ENCODE measurements at places on chromosomes 4 and X.

DNA sequence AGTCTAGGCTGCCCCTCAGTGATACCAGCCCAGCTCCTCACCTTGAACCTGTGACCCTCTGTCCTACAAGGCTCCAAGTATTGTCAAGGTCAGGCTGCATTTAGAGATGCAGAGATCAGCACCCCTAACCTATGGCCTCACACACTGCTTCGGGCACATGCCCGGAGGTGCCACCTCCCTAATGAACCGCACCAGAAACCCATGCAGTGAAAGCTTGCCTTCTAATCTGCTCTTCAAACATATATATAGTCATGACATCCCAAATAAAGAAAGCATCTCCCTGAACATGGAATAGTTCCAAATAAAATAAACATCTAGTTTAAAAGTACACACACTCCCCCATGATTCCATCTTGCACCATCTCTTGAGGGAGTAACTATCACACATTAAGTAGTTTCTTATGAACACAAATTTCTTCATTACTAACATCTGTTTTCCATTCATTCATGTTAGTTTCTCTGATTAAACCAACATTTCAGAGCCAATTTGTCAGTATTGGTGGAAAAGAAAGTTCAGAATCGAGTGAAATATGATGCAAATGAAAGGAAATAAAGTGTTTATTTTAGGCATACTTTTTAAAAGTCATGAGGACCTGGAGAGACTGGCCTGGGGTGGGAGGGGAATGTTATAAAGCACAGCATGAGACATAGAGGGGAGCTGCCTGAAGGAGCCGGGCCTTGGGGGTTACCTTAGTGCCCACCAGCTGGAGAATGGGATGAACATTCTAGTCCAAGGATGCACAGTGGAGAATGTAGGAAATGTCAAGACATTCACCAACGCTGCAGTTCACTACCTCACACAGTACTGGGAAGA is 19.2 kb downstream of the CC2D2A start:
- no peak for DNase-seq

GRCh38 chr4:170007113-170007512 is 19.1 kb downstream of the MFAP3L start:
- DNase-seq: no peak

- DNase-seq: no peak
Measured at GRCh38 chr4:96543346-96543745, 703.5 kb downstream of the PDHA2 start.

DNA sequence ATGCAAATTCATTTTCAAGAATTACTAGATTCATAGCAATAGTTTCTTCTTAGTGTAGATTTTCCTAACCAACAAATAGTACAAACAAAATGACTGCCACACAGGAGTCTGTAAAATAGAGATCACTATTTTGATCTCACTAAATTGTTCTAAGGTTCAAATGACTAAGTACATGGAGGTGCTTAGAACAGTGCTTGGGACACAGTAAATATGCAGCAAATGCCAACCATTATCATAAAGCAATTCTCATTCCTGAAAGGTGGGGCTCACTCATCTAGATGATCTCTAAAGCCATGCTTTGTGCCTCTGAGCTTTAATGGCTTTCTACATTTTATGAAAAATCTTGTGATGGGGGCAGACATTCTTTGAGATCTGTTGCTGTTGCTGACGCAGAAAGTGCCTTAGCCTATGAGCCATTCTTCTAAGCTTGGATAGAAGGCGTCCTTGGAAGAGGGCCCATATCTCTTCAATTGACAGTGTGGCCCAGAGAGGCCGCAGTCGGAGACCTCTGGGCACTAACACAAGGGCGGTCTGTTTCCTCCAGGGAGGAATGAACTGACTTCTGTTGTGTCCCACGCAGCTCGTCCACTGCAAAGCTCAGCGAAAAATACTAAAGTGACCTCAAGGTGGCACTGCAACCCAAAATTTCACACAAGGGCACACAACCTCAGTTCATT is 23.5 kb downstream of the TLR10 start:
- peak; percentile 43 for DNase-seq

- DNase-seq: peak; percentile 1
Measured at GRCh38 chr4:56158483-56158882, 209.7 kb downstream of the CEP135 start.

GRCh38 chr4:71604785-71605184 is 179.1 kb downstream of the GC start:
- DNase-seq: no peak
